ENCODE measurements at places on chromosomes 7 and 10.

DNA sequence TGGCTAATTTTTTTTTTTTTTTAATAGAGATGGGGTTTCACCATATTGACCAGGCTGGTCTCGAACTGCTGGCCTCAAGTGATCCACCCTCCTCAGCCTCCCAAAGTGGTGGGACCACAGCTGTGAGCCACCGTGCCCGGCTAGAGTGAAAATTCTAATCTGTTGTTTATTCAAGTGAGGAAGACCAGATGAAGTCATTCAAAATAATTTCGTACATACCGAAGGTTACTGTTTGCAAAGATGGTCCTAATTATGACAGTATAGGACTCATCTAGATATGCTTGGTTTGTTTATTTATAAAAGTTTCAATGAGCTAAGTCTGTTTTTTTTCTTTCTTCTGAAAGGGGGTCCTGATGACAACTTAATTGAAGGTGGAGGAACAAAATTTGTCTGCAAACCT lies 376.8 kb downstream of the EXOC4 start:
- DNase-seq, result no peak

DNA sequence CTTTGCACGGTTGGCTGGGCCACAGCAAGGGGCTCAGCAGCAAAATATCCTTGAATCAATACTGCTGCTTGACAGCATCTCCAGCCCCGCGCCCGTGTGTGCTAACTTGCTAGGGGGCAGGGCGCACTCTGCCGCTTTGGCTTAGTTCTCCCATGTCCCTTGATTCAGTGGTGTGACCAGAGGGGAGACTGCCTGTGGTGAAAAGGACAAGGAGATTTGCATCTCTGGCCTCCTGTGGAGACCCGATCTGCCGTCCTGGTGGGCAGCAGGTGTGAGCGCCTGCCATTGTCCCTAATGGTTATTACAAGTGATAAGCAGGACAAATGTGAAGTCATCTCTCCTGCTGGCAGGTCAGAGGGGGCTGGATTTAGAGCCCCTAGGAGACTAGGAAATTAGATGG lies 500.2 kb upstream of the GALNT17 start:
- no peak for DNase-seq

GRCh38 chr10:49417311-49418052 lies 21.6 kb upstream of the DRGX start:
- DNase-seq, result no peak

GRCh38 chr7:155255071-155255470 lies 42.6 kb upstream of the INSIG1 start:
- DNase-seq, result no peak

DNA sequence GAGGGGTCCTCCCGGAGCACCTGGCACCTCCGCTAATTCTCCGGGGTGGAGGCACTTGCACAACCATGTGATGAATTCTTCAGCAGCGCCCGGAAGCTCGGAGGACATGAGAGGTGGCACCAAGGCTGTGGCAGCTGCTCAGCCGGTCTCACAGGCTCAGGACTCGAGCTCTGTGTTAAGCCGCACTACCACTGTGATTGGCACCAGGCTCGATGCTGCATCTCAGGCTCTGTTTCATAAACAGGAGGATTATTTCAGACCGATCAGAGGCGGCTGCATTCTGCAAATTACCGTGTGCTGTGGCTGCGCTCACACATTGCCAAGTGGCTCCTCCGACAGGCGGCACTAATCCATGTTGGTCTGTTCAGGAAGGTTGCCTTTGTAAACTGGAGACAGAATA lies 495.2 kb downstream of the DNAJB6 start:
- DNase-seq, result no peak
